Right kidney (tissue), 9 donors: ENCODE measurements at places on chromosomes 1 and 21.
A peak's percentile ranks its signal among the peaks of the same experiment; 100 is the strongest.

- DNase-seq = no peak
These were observed 857 bp downstream of the GPX7 start for GRCh38 chr1:52602856-52603600.

GRCh38 chr1:179016706-179017382 lies 8.8 kb upstream of the FAM20B start:
- DNase-seq = peak; percentile 15

GRCh38 chr1:111878649-111879048 lies 110.8 kb downstream of the KCND3 start:
- no peak for DNase-seq

- no peak for DNase-seq
These were observed 9.2 kb downstream of the PDZK1IP1 start for GRCh38 chr1:47180603-47181094.

- no peak for DNase-seq
These were observed 226.6 kb upstream of the KAZN start for GRCh38 chr1:14371771-14372497.

- DNase-seq = no peak
These were observed 21.6 kb upstream of the RGL1 start for GRCh38 chr1:183783342-183783741.

DNA sequence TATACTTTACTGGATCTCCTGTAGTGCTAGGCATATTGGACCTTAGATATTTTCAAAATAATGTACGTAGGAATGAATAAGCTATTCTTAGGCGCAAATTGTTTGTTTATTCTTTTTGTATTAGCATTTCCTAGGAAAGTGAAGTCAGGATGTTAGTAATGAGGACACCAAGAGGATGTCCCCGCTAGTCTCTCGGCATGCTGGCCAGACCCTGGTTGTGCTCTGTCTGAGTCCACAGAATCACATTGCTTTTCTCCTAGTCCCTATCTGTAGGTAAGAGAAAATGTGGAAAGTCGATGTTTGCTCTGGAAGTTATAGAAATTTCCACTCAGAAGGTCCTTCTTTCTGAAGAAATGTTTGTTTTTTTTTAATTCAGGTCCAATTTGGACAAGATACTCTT lies 31.1 kb downstream of the DNM3 start:
- no peak for DNase-seq

DNA sequence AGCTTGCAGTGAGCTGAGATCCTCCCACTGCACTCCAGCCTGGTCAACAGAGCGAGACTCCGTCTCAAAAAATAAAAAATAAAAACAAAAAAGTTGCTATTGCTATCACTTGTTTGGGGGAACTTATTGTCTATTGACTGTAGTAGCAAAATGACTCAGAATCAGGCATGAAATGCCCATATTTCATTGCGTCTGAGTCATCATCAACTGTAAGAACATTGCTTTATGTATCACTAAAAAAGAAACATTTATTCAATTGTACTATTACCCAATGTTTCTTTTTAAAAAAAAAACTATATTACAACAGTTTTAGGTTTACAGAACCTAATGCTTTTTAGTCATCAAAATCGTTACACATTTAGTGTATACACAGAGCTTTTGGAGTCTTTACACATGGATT lies 91.0 kb upstream of the FMN2 start:
- no peak for DNase-seq

DNA sequence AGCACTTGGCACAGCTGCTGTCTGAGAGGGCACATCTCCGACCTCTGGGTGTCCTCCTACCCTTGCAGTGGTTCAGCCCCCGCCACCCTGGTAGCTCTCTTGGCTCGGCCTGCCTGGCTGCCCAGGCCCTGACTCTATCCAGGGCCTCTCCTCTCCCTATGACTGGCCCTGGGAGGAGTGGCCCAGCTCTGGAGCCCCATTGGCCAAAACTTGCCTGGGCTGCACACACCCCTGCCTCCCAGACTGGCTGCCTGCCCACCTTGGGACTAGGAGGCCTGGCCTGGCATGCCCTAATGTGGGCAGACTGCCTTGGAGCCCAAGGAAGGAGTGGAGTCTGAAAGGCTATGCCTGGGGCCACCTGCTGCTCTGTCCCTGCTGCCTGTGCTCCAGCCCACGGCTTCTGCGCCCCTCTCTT lies 33.6 kb downstream of the ACOT11 start:
- DNase-seq = peak; percentile 57

- no peak for DNase-seq
These were observed 191.9 kb downstream of the RERE start for GRCh38 chr1:8625491-8625890.

DNA sequence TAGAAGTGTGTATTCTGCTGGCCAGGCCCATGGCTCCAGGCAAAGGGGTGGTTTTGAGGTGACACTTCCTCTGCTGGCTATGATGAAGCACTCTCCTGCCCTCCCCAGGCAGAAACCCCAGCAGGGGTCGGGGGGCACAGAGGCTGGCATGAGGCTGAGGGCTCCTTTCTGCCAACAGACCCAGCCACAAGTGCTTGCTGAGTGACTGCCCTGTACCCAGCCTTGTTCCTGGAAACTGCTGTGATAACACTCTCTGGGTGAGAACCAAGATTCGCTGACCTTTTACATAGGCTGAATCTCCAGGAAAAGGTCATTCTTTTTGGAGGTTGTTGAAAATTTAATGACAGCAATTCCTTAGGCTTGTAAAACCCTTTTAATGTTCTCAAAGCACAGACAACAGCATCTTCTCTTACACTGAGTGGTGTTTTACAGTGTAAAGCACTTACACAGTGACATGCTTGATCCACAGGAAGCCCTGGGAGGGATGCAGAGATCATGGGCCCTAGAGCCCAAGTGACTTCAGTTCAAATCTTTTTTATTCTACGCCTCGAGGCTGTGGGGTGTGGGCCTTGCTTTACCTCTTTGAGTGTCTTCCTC lies 155.5 kb upstream of the FGGY start:
- no peak for DNase-seq

DNA sequence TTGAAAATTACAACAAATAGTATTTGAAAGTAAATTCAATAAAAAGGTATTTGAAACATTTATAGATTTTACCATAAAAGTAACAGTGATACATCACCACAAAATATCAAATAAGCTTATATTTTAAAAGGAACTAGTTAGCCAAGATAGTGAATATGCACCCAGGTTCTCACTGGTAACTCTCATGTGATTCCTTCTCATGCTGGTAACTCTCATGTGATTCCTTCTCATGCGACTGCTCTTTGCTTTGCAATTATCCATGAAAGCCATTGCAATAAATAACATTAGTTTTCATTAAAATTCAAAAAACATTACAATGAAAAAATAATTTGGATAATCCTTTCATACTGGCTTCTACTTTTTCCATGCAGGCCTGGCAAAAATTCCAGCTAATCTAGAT lies 75.4 kb downstream of the AHCTF1 start:
- no peak for DNase-seq

DNA sequence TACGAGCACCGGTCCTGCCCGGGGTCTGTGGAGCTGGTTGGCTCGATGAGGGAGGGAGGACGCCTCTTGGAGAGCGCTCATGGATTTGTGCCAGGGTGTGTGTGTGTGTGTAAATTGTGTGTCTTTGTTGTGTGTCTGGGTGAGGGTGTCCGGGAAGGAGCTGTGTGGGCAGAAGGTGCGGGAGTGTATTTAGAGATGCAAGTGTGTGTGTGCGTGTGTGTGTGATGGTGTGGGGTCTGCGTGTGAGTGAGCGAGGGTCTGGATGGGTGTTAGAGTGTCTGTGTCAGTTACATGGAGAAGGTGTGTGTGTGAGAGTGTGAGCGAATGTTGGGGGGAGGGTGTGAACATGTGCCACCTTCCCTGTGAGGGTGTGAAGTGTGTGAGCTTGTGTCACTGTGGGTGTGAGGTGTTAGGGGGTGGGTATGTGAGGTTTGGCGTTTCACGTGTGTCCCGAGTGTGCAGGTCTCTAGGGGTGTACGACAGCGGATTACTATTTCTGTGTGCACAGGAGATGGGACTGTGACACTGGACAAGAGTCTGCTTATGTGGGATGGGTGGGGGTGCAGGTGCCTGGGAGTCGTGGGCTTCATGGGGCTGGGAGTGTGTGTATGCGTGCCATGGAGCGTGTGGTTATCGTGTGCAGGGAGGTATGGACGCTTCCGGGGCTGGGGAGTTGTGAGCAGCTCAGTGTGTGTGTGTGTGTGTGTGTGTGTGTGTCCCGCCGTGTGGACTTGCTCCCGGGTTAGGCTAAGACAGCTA lies 880 bp downstream of the IGSF21 start:
- peak; percentile 27 for DNase-seq

GRCh38 chr1:151891512-151891911 lies 17.8 kb downstream of the THEM4 start:
- no peak for DNase-seq

GRCh38 chr1:185980891-185981290 lies 246.7 kb downstream of the HMCN1 start:
- DNase-seq = no peak

- no peak for DNase-seq
These were observed 49.8 kb upstream of the GADD45A start for GRCh38 chr1:67635055-67635809.

GRCh38 chr1:68503085-68503484 lies 6.2 kb upstream of the DEPDC1 start:
- no peak for DNase-seq

DNA sequence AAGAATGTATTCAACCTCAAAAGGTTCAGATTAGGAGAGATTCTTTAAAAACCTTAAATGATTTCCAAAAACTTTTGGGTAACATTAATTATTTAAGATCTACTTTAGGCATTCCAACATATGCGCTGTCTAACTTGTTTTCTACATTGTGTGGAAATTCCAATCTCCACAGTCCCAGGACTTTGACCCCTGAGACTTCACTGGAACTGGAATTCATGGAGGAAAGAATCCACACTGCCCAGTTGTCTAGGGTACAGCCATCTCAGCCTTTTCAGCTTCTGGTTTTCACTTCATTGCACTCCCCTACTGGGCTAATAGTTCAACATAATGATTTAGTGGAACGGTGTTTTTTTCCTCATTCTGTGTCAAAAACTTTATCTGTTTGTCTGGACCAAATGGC lies 161.5 kb downstream of the IER5 start:
- no peak for DNase-seq

GRCh38 chr1:86965012-86965826 lies 50.8 kb downstream of the HS2ST1 start:
- peak; percentile 18 for DNase-seq

DNA sequence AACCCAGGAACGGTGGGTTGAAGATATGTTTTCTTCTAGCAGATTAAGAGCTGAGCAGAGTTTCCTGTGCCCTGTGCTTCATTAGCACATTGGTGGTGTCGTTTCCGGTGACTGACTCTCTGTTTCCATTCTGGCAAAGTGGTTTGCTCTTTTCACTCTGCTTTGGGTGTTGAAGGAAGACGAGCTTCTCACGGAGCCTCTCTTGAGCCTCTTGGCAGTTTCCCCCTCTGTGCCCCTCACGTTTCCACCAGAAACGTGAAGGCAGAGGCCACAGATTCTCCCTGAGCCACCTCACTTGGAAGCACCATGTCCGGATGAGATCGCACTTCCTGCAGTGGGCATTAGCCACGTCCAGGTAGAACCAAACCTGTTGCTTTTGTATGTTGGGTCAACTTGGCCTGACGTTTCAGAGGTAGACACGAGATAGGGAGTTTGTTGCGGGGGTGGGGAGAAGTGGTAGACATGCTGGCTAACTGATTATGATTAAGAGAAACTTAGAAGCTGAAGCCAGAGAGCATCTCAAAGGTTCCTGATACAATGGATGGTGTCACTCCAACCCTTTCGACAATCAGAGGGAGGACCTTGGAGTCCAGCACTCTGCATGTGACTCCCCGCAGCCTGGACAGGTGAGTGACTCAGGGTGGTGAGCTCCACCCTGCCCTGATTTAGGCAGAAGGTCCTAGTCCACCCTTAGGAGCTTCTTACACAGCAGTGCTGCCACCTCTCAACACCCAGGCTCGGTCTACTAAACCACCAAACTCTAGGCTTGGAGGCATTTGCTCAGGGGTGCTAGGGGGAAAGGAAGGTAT lies at the start of gene LAX1:
TSS of gene LAX1 (plus strand) at position 155 of the 809 bp plus-strand sequence. CDS start at position 538, 383 bp downstream.
- DNase-seq = no peak

DNA sequence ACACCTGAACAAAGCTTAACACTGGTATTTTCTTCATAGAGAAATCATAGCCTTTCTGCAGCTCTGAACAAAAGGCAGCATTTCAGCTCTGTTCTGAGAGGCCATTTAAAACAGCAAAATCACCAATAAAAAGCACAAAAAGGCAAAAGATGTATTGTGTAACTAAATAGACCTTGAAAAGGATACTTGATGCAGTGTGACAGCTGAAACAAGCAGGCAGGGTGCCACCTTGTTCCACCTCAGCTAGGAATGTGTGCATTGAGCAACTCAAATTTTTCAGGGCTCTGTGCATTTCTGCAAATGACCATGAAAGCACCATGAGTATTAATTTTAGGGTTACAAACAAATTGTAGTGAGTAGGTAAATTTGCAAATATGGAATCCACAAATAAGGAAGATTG lies 65.8 kb downstream of the RHOU start:
- DNase-seq = no peak

DNA sequence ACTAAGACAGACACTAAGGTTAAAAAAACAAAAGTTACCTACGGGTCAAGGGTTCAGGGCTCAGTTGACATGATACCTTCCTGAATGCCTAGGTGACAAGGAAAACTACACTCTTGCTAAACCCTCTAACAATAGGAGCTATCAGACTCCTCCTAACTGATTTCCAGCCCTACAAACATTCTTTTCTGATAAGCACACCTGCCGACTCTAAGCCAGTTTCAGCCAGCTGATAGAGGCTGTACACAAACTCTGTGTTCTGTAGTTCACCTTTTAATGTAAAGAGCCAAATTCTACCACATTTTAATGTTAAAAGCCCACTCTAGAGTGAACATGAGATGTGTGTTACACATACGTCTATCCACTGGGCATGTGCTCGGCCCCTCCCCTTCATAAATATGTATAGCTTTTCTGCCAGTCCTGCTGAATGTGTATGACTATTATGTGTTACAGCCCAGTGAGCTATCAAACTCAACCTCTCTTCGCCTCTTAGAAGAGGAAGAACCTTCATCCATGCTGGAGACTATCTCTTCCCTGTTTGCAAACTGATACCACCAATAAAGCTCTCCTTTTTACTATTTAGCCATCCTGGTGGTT lies 40.0 kb upstream of the FAM163A start:
- no peak for DNase-seq

DNA sequence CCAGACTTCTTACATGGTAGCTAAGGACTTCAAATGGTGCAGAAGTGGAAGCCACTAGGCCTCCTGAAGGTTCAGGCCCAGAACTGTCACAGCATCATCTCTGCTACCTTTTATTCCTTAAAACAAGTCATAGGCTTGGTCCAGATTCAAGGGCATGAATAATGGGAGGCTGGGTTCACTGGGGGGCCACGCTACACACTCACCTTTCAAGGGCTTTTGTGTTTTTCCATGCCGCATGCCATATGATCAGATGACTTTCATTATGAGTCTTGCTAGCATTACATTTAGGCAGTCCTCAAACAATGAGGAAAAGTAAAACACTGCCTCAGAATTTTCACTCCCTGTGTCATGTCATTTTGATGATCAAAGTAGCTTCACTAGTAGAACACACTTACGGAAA lies 83.4 kb downstream of the VPS26C start:
- no peak for DNase-seq

- DNase-seq = no peak
These were observed 117.6 kb downstream of the MRPL39 start for GRCh38 chr21:25489673-25490072.

- DNase-seq = peak; percentile 29
These were observed 632.0 kb downstream of the SMYD3 start for GRCh38 chr1:245874942-245875580.

- no peak for DNase-seq
These were observed 115.0 kb downstream of the ACBD6 start for GRCh38 chr1:180387413-180387812.
